ENCODE measurements at places on chromosomes 1 and 21.
A peak's percentile ranks its signal among the peaks of the same experiment; 100 is the strongest.

DNA sequence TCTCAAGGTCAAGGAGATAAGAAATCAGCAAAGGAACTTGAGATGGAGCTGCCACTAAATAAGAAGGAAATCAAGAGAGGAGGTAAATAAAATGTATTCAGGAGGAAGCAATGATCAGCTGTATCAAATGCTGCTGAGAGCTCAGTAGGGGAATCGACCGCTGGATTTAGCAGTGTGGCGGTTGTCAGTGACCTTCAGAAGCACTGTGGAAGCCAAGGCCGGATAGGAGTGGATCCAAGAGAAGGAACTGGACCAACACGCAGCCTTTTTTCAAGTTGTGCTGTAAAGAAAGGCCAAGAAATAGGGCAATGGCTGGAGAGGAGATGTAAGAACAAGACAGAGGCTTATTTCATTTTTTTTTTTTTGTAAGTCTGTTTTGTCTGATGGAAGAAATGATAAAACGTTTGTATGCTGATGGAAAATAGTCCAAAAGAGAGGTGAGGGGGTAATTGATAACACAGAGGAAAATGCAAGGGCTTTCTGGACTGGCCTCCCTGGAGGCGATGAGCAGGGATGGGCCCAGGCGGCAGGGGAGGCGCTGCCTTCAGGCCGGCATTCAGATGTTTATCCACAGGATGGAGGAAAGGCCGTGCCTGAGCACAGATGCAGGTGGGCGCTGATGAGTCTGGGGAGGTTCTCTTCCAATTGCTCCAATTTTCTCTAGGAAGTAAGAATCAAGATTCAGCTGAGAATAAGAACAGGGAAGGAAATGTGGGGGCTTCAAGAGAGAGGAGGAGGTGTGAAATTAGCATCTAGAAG is 17.5 kb upstream of the FAM43B start:
- no peak for DNase-seq

GRCh38 chr1:45669859-45670655 is 16.3 kb downstream of the GPBP1L1 start:
- DNase-seq, result no peak

- DNase-seq, result no peak
Observed at GRCh38 chr1:237901299-237901934, 10.7 kb upstream of the ZP4 start.

- DNase-seq, result no peak
Observed at GRCh38 chr1:34683616-34684015, 71.2 kb upstream of the GJB5 start.

DNA sequence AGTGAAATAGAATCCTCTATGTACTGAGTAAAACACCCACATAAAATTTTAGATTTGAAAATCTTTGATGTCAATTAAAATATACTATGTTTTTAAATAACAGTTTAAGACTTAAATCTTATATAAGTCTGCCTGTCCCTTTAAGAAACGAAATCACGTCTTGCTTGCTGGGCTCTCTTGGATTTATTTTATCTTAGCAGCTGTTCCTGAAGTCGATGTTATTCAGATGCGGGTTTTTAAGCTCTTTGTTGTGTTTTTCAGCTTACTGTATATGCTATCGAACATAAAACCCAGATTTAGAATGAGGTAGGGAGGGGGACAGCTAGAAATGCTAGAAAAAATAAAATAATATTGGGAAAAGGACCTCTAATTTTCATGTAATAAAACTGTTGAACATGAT is 11.1 kb upstream of the SSX2IP start:
- DNase-seq, result no peak

- no peak for DNase-seq
Observed at GRCh38 chr1:100502052-100502792, 35.7 kb upstream of the GPR88 start.

- DNase-seq, result no peak
Observed at GRCh38 chr21:25578056-25578961, 29.0 kb downstream of the MRPL39 start.

DNA sequence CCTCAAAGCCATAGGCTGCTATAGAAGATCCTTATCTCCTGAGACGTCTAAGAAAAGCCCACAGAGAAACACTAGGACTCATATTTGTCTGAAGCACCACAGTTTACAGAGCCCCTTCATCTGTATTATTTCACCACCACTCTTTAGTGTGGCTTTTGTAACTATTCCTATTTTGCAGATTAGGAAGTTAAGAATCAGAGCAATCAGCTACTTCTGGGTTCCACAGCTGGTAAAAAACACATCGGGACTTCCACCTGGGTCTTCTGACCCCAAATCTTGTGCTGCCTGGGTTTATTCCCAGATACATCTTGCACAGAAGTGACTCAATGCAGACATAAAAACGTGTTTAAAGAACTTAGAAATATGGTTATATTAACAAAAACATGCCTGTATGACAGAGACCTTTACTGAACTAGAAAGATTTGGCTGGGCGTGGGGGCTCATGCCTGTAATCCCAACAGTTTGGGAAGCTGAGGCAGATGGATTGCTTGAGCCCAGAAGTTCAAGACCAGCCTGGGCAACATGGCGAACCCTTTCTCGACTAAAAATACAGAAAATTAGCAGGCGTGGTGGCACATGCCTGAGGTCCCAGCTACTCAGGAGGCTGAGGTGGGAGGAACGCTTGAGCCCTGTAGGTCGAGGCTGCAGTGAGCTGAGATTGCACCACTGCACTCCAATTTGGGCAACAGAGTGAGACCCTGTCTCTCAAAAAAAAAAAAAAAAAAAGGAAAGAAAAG is 40.9 kb downstream of the ELK4 start:
- DNase-seq, result peak; percentile 41

DNA sequence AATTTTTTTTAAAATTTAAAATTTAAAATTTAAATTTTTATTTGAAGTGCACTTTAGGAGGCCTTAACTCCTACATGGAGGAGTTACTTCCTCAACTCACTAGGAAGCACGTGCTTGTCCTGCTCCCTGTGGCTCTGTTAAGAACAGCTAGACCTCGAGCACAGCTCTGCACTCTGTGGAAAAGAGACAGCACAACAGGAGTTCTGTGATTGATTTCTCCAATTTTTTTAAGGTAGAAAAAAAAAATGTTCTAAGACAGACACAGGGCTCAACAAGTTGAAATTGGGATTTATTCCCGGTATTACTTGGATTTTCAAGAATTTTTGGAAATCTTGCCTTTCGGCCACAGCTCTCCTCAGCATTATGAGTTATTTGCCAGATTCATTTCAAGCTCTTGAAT is 356.6 kb upstream of the LYPLAL1 start:
- no peak for DNase-seq

- DNase-seq, result no peak
Observed at GRCh38 chr1:24491577-24492360, 10.9 kb upstream of the RCAN3 start.

DNA sequence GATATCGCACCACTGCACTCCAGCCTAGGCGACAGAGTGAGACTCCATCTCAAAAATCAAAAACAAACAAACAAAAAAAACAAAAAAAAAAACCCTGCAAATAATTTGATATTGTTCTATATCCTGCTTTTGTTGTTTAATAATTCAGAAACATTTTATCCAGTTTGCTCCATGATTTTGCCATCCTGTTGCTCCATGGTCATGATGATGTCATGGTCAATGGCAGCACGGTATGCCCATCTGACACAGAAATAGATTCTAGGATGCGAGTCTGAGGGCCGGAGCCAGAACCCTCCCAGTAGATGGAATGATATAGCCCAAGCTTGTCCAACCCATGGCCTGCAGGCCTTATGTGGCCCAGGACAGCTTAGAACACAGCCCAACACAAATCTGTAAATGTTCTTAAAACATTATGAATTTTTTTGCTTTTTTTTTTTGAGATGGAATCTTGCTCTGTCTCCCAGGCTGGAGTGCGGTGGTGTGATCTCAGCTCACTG is 39.8 kb downstream of the EDARADD start:
- no peak for DNase-seq

DNA sequence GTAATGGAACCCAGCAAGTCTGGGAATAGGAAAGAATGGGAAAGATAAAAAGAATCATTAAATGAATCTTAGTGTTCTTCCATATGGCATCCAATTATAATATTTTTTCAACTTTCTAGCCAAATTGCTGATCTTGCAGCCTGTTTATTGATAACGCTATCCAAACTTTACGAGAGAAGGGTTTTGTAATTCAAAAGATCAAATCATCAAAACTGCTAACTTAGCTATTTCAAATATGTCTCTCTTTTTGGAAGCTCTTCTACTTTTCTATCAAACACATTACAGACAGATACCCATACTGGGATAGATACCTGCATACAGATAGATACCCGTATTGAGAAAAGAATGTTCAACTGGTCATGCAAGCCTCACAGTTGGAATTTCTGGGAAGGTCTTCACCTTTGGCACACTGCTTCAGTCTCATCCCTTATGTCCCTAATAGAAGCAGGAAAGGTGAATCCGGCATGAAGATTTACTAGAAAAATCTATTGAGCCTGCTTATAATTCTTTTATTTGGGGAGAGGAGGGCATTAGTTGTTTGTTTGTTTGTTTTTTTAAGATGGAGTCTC is 75.0 kb upstream of the EXO1 start:
- no peak for DNase-seq

DNA sequence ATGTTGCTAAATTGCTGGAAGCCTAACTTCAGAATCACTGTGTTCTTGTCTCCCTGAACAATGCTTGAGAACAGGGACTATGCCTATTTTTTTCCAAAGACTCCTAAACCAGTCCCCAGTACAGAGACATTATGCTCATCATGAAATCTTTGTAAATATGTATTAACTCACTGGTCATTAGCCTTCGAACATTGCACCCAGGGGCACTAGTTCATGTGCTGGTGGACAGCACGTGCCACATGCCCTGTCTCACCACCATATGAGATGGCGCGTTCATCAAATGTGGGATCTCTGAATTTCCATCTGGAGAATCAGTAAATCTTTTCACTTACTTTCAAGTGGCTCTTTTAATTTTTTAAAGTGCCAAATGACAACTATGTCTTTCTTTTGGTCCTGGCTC is 11.0 kb upstream of the ATP1A1 start:
- no peak for DNase-seq

DNA sequence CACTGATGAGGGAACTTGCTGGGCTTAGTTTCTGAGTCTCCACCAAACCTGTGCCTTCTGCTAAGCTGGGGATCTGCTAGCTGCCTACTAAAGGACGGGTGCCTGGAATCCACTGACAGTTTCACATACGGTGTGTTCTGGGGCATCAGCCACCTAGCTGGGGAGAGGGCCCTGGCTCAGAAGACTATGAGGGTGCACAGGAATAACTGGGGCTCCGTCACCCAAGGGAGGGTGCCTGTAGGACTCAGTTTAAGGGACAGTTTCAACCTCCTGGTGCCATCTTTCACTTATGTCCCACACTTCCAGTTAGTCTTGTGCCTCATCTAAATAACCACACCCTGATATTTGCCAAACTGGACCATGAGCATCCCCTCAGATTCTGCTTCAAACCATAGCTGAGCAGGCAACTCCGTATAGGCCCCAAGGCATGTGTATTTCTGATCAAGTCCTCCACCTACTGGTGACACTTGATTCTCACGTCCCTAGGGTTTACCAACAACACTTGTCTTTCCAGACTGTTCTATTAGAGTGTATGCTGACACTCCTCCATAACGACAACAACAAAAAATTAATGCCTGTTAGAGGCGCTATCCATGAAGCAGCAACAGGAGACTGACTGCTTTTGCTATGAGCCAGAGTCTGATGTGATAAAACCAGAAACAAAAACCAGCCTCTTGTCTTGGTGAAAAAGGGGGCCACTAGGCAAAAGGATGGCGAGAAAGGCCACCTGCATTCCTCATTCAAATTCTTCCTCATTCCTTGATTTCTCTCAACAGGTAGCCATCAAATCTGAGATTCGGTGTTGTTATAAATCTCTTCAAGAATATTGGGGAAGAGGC is 55.0 kb upstream of the PAXBP1 start:
- DNase-seq, result no peak

DNA sequence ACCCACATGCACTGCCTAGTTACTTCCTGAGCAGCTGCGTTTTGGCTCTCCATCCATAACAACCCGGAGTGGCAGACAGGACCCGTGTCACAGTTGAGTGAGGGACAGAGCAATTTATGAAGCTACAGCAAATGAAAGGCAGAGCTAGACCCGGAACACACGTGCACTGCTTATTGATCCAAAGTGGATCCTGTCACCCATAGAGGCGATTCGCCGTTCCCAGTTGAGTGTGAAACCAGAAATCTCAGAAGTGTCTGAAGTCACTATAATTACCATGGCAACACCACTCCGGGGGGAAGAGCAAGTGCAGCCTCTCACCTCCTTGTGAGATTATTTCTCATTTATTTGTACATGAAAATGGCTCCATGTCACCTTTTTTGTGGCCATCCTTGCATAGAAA is 365.2 kb downstream of the DSCAM start:
- no peak for DNase-seq

- DNase-seq, result no peak
Observed at GRCh38 chr1:64184003-64184440, 19.4 kb upstream of the UBE2U start.

- DNase-seq, result no peak
Observed at GRCh38 chr1:198669023-198669698, 30.3 kb downstream of the PTPRC start.

- DNase-seq, result no peak
Observed at GRCh38 chr1:180574031-180574713, 15.4 kb downstream of the OVAAL start.

- no peak for DNase-seq
Observed at GRCh38 chr1:9877962-9878361, 32.1 kb downstream of the CTNNBIP1 start.

GRCh38 chr1:173475564-173476196 is 1.5 kb upstream of the PRDX6 start:
- DNase-seq, result no peak

- DNase-seq, result no peak
Observed at GRCh38 chr1:43327549-43328292, 9.9 kb upstream of the MPL start.

- DNase-seq, result no peak
Observed at GRCh38 chr1:1357871-1358432, 403 bp downstream of the MXRA8 start.
